M059J (cell line): ENCODE measurements at places on chromosomes 3 and 15. TPM values are rescaled to one million over a fixed set of nuclear protein-coding genes. Genes with fewer than 3 reads are reported as not detected.

- DNase-seq, result no peak
Measured at GRCh38 chr15:101012326-101013200, 93.4 kb downstream of the LRRK1 start.

DNA sequence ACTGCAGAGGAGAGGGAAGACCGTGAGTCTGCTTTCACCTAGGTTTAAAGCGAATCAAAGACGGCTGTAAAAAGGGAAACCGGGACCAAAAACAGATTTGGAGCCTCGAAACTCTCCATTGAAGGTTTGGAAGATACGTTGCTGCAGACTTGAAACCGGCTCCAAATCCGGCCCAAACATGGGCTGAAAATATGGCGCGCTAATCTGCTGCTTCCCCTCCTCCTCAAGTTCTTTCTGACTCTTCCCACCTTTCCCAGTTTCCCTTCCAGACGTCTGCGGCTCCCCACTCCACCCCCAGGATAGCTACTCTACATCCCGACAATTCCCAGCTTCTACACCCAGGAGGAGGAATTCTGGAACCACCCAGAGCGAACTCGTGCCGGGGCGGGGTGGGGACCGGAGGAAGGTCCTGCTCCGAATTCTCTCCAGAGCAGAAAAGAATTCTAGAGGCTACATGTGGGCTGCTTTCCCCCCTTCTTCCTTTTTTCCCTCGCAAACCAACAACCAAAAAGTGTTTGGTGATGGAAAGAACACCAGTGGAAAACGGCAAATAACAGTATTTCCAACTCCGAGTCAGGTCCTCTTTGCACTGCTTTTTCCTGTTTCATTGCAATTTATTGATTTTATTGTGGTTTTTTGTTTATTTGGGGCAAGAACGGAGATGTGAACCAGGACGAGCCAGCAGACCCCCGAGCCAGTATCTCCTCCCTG lies 8.5 kb downstream of the EOMES start:
- no peak for DNase-seq

DNA sequence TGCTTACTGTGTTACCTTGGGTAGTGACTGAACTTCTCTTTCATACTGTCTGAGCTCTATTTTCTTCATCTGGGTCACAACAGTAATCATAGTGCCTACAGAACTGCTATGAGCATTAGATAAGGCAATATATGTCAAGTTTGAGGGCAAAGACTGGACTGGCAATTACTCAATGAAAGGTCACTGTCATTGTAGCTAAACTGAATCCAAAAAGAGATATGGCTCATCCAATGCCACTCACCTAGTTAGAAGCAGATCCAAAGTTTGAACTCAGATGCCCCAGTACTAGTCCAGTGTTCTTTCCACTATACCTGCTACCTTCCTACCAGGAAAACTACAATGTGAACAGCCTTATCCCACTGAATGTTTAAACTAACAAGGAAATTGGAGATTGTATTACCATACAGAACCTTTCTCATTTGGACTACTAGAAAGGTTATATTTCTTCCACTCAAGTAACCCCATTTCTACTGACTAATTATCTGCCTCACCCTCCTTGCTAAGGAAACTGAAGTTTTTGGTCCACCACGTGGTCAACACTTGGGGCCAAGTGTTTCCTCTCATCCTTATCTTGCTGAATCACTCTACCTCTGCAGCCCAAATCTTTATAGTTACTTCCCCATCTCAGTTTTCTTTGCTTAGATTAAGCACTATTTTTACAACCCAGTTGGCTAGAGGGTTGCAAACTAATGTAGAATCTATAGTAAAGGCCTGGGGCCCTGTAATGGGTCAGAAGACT lies 202.3 kb upstream of the LPP start:
- DNase-seq, result peak; percentile 35

- DNase-seq, result no peak
Measured at GRCh38 chr3:73745526-73746191, 120.9 kb upstream of the PDZRN3 start.

DNA sequence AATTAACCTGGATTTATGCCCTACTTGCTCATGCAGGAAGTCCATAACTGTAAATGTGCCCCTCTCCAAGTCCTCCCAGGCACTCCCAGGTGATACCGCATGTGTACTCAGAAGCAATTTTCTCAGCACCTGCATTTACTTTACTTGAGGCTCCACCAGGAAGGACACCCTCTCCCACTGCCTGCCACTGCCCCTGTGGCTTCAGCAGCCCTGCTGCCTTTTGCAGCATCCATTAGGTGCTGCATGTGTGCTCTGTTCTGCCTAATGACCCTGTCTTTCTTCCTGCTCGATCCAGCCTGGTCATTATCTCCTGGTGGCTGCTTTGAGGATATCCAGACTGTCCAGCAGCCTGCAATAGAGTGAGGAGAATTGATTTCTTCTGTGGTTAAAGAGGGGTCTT lies 107.6 kb upstream of the SEMA6D start:
- no peak for DNase-seq

GRCh38 chr15:64089543-64090280 lies 3.9 kb downstream of the CIAO2A start:
- no peak for DNase-seq

DNA sequence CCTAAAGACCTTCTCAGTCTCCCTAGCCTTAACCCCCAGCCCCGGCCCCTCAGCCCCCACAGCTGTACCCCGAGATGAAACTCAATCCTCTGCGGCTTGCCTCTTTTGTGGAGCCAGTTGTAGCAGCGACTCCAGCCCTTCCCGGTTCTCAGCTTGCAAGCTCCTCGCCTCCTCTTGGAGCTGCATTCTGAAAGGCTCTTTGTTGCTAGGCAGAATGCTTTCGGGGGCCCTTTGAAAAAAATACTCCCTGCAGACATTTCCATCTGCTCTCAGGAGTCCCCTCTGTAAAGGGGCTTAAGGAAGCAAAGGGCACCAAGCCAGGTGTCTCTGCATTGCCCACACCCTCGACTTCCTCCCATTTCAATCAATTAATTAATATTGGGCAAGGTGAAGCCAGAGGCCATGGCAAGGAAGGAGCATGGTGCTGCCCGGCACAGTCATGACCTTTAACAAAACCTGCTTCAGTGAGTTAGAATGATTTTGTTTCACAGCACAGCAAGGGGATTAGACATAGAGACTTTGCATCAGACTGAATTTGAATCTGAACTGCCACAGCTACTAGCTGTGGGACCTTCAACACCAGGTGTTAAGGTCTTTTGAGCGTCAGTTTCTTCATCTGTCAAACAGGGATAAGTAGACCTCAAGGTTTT lies 65.5 kb downstream of the SRGAP3 start:
- no peak for DNase-seq

DNA sequence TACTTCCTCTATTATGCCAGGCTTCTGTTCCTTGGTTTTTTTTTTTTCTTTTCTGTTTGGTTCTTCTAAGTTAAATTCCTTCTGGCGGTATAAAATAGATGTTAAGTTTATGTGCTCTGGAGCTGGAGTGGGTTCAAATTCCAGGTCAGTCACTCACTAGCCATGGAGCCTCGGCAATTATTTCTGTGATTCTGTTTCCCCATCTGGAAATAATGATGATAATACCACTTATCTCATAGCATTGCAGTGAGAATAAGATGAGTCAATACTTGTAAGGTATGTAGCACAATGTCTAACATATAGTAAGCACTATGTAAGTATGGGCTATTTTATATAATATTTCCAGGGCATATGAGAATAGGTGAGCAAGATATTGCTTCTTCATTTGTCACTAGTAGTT lies 33.2 kb upstream of the ZDHHC23 start:
- peak; percentile 14 for DNase-seq

DNA sequence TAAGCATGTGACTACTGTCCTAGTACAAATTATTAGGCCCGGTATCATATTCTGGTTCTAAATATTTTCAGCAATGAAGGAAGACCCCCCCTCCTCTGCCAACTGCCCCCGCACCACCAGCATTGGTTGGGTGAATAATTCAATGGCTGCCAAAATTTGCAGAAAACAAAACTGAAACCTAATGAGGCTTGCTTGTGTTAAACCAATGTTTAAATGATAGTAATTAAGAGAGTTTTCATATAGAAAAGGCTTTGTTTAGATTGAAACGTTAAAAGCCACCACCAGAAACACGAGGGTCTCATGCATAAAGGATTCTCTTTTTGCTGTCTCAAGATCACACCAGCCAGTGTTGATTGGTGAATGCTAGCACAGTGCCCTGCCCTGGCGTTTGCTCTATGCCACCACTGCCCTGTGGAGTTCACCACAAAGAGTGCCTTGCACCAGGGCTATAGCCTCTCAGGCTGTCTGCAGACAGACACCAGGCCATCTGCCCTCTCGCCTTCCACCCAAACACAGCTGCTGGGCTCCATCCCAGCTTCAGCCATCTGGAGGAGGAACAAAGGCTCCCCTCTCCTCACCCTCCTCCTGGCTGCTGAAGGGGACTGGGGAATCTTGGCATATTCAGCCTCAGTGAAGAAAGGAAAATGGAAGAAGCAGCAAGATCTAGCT lies 200.3 kb upstream of the PFN2 start:
- DNase-seq, result no peak

DNA sequence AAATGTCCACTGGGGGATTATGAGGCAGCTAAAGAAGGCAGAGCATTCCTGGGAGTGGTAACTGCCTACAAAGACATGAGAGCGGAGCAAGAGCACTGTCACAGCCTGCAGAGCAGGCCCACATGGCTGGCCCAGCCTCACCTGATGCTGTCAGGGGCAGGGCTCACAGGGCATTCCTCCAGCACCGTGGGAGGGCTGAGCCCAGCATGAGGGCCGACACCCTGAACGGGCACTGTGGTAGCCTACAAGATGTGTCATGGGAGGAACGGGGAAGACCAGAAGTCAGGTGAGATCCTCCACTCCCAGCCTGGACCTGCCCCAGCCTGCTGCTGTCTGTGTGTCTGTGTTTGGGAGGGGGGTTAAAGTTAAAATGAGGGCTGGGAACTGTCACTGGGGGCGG lies 30.1 kb downstream of the CCDC12 start:
- no peak for DNase-seq

GRCh38 chr15:73225358-73226015 lies 143.3 kb downstream of the HCN4 start:
- DNase-seq, result peak; percentile 3

- DNase-seq, result no peak
Measured at GRCh38 chr3:113110267-113110666, 101.1 kb upstream of the BOC start.

DNA sequence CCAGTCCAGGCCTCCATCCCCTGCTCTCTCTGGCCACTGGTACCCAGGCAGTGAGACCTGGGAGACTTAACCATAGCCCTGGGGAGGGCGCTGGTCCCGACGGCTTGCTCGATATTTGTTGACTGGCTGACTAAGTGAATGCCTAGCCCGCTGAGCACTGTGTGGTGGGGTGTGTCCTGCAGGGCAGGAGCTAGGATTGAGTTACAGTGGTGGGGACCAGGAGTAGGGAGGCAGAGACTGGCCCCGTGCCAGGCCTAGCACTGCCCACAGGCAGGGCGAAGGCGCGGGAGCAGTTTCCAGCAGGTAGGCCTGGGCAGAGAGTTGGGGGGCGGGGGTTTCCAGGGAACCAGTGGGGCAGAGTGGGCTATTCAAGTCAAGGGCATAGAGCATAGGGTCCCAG lies at the start of gene VILL:
Gene VILL, plus strand, starts transcription at position 260 of the 400 bp plus-strand sequence. CDS start 2,887 bp downstream, outside the sequence.
- no peak for DNase-seq

- peak; percentile 43 for DNase-seq
Measured at GRCh38 chr3:114557791-114558190, 264.0 kb downstream of the TIGIT start.

GRCh38 chr15:68449389-68449788 lies 17.4 kb upstream of the ITGA11 start:
- no peak for DNase-seq

GRCh38 chr3:170584585-170585007 lies 1.3 kb downstream of the SLC7A14 start:
- peak; percentile 79 for DNase-seq

DNA sequence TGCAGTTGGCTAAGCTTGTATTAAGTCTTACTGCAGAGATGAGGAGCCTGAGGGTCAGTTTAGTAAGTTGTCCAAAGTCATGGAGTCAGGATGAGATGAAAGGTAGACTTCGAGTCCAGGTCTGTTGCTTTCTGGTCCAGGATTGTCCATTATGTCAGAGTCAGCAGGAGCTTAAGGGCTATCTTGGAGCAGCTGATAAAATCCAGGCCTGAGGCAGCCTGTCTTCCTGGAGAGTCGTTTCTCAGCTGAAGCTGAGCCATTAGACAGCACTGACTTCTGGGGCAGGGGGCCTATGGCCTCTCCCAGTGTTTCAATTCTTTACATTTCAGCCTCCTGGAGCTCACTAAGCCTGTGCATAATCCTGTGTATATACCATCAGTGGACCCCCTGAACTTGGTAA lies 219.5 kb upstream of the GAP43 start:
- no peak for DNase-seq

- DNase-seq, result peak; percentile 87
Measured at GRCh38 chr3:171132873-171133272, 106.4 kb upstream of the SLC2A2 start.

DNA sequence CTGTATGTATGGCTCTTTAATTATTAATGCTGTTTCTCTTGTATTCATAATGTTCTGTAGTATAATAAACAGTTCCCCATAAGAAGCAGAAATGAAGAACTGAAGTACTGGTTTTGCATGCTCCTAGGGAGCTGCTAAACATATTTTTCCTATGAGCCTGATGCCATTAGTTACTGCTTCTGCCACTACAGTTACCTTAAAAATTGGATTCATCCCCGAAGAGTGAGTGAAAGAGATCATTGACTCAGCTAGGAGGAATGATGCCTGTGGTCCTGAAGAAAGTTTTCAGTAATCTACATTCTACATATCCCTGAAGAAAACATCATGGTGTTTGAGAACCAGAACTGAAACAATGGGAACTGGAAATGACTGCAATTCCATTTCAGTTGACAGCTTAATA lies 37.1 kb upstream of the ST3GAL6 start:
- peak; percentile 79 for DNase-seq

DNA sequence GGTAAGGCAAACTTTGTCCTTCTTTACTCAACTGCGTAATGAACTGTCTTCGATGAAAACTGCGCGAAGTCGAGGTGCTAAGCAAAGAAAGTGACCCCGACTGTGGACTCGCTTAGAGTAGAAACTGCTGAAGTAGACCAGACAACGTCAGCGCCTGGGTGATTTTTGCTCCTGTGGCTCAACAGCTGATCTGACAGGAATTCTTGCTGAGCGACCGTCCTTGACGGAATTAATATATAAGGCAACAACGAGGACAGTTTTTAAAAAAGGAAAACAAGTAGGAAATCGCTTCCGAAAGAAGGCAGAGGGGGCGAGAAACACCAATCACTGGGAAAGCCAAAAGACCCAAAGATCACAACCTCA lies 541 bp downstream of the RPS27L start:
- DNase-seq, result peak; percentile 62

- DNase-seq, result no peak
Measured at GRCh38 chr15:40128766-40129660, 20.3 kb upstream of the BMF start.

GRCh38 chr3:26515351-26515750 lies 107.2 kb upstream of the LRRC3B start:
- DNase-seq, result no peak

GRCh38 chr15:54803134-54803808 lies 393.5 kb downstream of the RSL24D1 start:
- peak; percentile 73 for DNase-seq

GRCh38 chr15:87045746-87046145 lies 966.1 kb downstream of the AGBL1 start:
- peak; percentile 89 for DNase-seq

- DNase-seq, result no peak
Measured at GRCh38 chr3:187924651-187925050, 179.4 kb upstream of the BCL6 start.

Gene RTP3
- total RNA-seq, result 0.20 and 0.81 TPM in 2 replicates

Gene LHFPL4
- 0.05 TPM in 1 of 2 replicates, not detected in the other for total RNA-seq

Gene MYH15
- 0.05 and 0.44 TPM in 2 replicates for total RNA-seq

Gene IL20RB
- 1.7 and 2.4 TPM in 2 replicates for total RNA-seq

Gene CAPN3
- 0.34 TPM in 1 of 2 replicates, not detected in the other for total RNA-seq

Gene RGMA
- total RNA-seq, result not detected in 2 replicates

Gene AMOTL2
- total RNA-seq, result 71.9 and 96.1 TPM in 2 replicates

Gene CHRD
- 0.42 TPM in 1 of 2 replicates, not detected in the other for total RNA-seq

Gene FAM81A
- 1.1 and 3.3 TPM in 2 replicates for total RNA-seq

Gene SNTN
- 0.10 TPM in 1 of 2 replicates, not detected in the other for total RNA-seq

Gene DAZL
- not detected in 2 replicates for total RNA-seq
